Smooth muscle cell of bladder (primary cell): ENCODE measurements at places on chromosomes 7 and 10. TPM values are rescaled to one million over a fixed set of nuclear protein-coding genes. Genes with fewer than 3 reads are reported as not detected.

NUTM2E gene
- under 0.01 TPM in 1 of 2 replicates, not detected in the other for total RNA-seq

SPDYE16 gene
- 0.14 TPM in 1 of 2 replicates, not detected in the other for total RNA-seq

DGKB gene
- total RNA-seq: 0.14 and 1.2 TPM in 2 replicates

PTF1A gene
- total RNA-seq: not detected in 2 replicates

INHBA gene
- total RNA-seq: 30.6 and 38.9 TPM in 2 replicates

NPC1L1 gene
- total RNA-seq: 0.09 and 0.14 TPM in 2 replicates

OR2A1 gene
- total RNA-seq: not detected in 2 replicates

NEUROD6 gene
- total RNA-seq: not detected in 2 replicates

ASZ1 gene
- not detected in 2 replicates for total RNA-seq

UPK3B gene
- 0.46 TPM in 1 of 2 replicates, not detected in the other for total RNA-seq

CAV2 gene
- 43.8 and 47.8 TPM in 2 replicates for total RNA-seq
